MM.1S (cell line): ENCODE measurements at places on chromosomes 7 and 10.

GRCh38 chr7:73921623-73922528 lies 60.9 kb downstream of the TMEM270 start:
- no peak for DNase-seq

- DNase-seq = no peak
Observed at GRCh38 chr7:138903186-138903820, 77.9 kb downstream of the KIAA1549 start.

DNA sequence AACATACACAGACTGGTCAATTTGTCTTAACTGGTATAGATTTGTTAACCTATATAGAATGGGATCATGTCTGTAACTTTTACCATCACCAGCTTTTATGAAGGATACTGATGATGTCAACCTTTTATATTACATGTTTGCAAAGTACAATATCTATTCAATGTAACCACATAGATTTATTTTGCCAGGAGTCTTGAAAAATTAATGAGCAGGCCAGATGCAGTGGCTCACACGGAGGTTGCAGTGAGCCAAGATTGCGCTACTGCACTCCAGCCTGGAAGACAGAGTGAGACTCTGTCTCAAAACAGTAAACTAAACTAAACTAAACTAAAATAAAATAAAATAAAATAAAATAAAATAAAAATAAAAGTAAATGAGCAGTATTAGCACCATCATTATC lies 30.0 kb upstream of the PARD3 start:
- no peak for DNase-seq

- no peak for DNase-seq
Observed at GRCh38 chr10:64731016-64731415, 1209.8 kb downstream of the REEP3 start.

- DNase-seq = no peak
Observed at GRCh38 chr7:128278366-128278765, 37.3 kb downstream of the LEP start.

- no peak for DNase-seq
Observed at GRCh38 chr10:5575144-5575481, 50.4 kb downstream of the CALML3 start.

GRCh38 chr10:121113385-121113696 lies 262.2 kb downstream of the WDR11 start:
- no peak for DNase-seq

GRCh38 chr10:77290528-77291155 lies 347.0 kb downstream of the KCNMA1 start:
- DNase-seq = no peak
